ENCODE measurements at places on chromosomes 7 and 10.

- no peak for DNase-seq
Observed at GRCh38 chr7:94971051-94971867, 63.9 kb downstream of the PPP1R9A start.

GRCh38 chr10:80464557-80465450 is 10.7 kb downstream of the TSPAN14 start:
- DNase-seq: no peak

DNA sequence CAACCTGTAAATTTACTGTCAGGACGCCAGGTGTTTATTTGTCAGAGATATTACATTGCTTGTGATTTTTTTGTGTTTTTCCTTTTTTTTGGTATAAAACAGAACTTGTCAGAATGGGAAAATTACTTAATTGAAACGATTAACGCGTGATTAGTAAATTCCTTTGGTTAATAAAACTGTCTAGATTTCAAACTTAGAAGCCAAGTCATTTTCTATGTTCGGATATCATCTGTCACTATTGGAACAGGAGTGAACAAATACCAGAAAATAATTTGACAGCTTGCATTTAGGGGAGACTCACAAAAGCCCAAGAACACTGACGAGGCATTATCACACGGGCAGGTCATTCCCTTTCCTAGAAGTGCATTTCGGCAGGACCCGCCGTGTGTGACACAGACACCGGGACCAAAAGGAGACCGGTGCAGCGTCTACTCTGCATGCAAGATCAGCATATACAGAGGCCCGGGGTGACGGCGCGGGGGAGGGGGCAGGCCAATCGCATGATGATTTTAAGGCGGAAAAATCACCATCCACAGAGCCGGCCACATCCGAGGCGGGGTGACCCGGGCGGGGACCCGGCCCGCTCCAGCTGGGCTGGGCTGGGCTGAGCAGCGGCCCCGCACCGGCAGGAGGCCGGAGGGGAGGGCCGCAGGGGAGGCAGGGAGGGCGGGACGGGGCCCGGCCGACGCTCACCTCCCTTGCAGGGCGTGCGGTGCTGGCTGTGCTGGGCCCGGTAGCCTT is 841 bp downstream of the GLUD1 start:
- DNase-seq: peak; percentile 49

DNA sequence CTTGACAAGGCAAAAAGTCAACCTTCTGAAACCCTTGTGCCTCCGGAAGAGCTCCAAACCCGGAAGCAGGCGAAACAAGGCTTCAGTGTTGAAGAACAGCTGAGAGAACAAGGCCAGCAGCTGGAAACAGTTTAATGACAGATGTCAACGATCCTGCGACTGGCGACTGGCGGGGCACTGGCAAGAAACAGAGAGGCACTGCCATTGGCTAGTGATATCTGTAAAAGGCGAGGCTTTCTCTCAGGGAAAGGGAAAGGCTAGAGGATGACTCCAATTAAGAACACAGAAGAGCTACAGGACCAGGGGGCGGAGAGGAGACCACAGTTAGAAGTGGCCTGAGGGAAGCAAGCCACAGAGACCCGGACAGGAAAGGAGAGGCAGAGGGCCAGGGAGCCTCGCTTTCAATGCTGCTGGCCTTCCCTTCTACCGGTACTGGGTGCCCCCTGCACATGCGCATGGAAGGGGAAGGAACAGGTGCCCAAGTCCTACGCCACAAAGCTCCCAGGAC is 19.4 kb downstream of the ITGB1 start:
- no peak for DNase-seq

- DNase-seq: no peak
Observed at GRCh38 chr10:3700531-3701076, 84.4 kb downstream of the KLF6 start.
